ENCODE measurements at places on chromosomes 7 and 10. TPM values are rescaled to one million over a fixed set of nuclear protein-coding genes. Genes with fewer than 3 reads are reported as not detected.

The SLC16A9 gene
- 15.5 TPM for total RNA-seq

The GIMAP5 gene
- total RNA-seq: 30.0 TPM

The TAS2R41 gene
- total RNA-seq: not detected

The RPEL1 gene
- not detected for total RNA-seq

DNA sequence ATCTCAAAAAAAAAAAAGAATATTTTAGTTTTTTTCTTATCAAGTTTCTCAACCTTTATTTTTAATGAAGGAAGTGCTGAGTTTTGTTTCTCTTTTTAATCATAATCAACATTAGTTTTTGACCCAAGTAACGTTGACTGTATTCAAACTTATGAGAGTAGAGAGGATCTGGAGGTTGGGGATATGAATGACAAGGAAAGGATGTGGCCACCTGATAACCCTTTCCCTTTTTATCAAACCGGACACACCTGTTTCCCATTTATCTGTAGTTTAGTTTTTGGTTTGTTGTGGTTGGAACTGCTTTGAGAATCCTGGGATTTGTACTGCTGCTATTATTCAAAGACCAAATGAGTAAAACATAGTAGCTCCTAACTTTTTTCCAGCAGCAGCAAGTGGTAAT is 38.6 kb downstream of the HACD1 start:
- DNase-seq: no peak

DNA sequence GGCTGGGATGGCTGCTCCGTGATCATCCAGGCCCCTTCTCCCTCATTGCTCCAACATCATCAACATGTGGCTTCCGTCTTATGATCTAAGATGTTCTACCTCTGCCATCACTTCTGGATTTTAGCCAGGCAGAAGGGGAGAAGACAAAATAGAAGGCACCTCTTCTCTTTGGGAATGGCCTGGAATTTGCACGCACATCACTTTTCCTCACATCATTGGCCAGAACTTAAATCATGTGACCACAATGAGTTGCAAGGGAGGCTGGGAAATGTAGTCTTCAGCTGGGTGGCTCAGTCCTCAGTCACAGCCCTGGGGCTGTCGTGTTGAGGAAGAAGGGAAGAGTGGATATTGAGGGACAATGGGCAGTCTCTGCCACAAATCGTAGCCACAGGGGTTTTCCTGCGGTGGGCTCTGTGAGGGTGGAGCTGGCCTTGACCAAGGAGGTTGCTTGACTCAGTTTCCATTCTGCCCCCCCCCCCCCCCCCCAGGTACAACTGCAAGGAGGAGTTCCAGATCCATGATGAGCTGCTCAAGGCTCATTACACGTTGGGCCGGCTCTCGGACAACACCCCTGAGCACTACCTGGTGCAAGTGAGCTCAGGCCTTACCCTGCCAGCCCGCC is 50.3 kb downstream of the PALD1 start:
- no peak for DNase-seq

GRCh38 chr7:3991731-3992231 is 690.3 kb upstream of the FOXK1 start:
- no peak for DNase-seq

- DNase-seq: no peak
Observed at GRCh38 chr7:50594136-50594535, 28.9 kb upstream of the DDC start.

DNA sequence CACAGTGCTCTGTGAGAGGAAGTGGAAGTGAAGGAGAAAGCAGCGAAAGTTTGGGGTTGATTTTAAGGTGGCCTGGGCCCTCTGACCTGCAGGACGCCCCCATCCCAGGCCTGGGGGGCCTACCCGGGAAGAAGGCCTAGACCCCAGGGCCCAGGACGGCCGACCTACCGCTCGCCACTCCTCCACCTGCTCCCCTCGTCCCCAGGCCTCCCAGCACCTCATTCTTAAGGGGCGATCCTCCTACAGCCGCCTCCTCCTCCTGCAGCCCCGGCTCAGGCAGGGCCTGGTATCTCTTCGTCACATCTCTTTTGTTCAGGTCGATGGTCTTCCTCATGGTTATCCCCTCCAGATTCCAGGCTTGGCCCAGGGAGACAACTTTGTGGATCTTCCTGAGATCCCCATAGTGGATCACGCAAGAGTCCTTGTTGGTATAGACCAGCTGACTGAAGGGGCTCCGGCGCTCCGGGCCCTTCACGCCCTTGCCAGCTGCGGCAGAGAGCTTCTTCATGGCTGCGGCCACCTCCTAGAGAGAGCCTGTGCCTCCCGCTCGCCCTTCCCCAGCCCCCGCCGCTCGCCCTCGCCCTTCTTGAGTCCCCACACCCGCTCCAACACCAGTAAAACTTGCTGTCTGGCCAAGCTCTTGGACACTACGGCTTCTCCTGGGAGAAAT is 117.5 kb downstream of the OR13A1 start:
- DNase-seq: no peak

- no peak for DNase-seq
Observed at GRCh38 chr7:155758348-155758747, 53.9 kb downstream of the SHH start.

- peak; percentile 61 for DNase-seq
Observed at GRCh38 chr7:36605261-36606051, 118.8 kb downstream of the AOAH start.

GRCh38 chr7:158729646-158730382 is 25.2 kb upstream of the NCAPG2 start:
- DNase-seq: no peak

DNA sequence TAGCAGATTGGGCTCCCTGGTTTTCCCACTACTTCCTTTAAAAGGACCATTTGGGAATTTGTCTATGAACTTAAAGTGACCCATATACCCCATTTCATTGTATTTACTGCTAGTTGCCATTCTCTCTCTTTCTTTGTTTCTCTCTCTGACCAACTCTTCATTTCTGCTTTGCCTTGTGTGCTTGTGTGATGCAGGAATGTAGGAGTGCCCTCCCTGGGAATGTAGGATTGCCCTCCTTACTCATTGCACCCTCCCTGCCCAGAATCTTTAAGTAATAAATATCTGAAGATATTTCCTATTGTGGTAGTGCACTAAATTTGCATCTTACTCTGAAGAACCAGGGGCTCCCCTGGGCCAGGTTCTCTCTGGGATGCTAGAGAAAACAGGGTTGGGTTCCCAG is 47.3 kb upstream of the KLF14 start:
- no peak for DNase-seq

GRCh38 chr10:9605231-9605630 is 1412.4 kb upstream of the CELF2 start:
- no peak for DNase-seq

DNA sequence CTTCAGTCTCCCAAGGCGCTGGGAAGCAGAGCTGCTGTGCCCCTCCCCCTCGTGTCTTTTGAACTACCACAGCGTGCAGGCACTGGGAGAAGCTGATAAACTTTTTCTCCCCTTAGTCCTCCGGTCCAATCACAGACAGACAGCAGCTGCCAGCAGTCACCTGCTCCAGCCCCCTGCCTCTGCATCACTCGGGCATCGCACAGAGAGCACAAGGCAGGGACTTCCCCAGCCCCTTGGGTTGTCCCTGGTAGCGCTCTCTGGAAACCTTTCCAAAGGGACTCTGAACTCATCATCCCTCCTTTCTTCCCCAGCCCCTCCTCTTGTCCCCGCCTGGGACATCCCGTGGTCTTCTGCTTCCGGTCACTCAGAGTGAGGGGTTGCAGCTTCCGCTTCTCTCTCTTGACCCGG is 1.4 kb upstream of the NEUROG3 start:
- DNase-seq: no peak

GRCh38 chr7:75980430-75981202 is 13.8 kb downstream of the TMEM120A start:
- DNase-seq: no peak

GRCh38 chr7:47458057-47458456 is 123.9 kb downstream of the TNS3 start:
- DNase-seq: no peak

- no peak for DNase-seq
Observed at GRCh38 chr7:50182759-50183158, 89.7 kb upstream of the ZPBP start.

- DNase-seq: no peak
Observed at GRCh38 chr7:102288285-102288930, 1.7 kb downstream of the SH2B2 start.
